Activated T-helper 1 cell treated with anti-CD3 and anti-CD28 coated beads, Interleukin-2, amount 50 U/mL, for 16 hours (primary cell): ENCODE measurements at places on chromosomes 12 and 14.

GRCh38 chr12:7162691-7163114 is 26.8 kb upstream of the PEX5 start:
- no peak for DNase-seq

GRCh38 chr12:124397807-124398577 is 103.1 kb downstream of the RFLNA start:
- DNase-seq, result no peak

- DNase-seq, result no peak
These were observed 7.5 kb downstream of the ITPR2 start for GRCh38 chr12:26825459-26826016.

DNA sequence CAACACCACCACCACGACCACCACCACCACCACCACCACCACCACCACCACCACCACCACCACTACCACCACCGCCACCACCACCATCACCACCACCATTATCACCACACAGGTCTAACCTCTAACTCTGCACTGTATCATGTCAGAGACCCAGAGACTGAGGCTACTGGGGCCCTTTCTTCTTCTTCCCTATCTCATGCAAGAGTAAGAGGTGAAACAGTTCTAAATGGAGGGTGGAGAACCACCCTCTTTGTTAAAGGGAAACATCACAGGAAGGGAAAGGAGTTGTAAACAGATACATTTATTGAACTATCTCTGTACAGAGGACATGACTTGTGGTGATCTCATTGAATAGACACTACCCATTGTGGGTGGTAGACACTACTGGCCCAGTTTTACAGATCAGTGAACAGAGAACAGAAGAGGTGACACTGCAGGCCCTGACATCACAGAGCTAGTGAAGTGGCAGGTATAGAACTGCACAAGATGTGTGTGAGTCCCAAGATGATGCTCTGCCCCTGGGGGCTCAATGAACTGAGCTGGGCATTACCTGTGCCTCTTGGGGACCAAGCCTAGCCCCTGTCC is 91.6 kb downstream of the FOXN3 start:
- DNase-seq, result no peak

- DNase-seq, result no peak
These were observed 50.7 kb downstream of the ACSM4 start for GRCh38 chr12:7354529-7354928.

GRCh38 chr14:34078117-34078743 is 127.4 kb upstream of the EGLN3 start:
- no peak for DNase-seq

- DNase-seq, result no peak
These were observed 110.7 kb downstream of the SLC25A21 start for GRCh38 chr14:37061697-37062096.

DNA sequence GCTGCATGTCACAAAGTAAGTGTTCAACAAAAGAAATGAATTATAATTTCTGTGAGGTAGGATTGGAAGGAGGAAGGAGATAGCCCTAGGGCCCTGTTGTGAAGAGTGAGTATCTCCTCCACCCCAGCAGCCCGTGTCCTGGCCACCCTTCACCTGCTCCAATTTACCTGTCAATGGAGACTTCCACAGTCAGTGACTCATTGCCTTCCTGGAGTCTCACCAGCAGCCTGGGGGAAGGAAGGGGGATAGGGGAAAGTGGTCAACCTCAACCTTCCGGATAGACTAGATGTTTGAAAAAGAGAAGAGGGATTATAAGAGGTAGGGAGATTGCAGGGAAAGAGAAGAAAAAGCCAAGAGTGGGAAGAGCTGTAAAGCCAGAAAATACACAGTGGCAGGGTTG is 9.2 kb downstream of the STAT2 start:
- no peak for DNase-seq

DNA sequence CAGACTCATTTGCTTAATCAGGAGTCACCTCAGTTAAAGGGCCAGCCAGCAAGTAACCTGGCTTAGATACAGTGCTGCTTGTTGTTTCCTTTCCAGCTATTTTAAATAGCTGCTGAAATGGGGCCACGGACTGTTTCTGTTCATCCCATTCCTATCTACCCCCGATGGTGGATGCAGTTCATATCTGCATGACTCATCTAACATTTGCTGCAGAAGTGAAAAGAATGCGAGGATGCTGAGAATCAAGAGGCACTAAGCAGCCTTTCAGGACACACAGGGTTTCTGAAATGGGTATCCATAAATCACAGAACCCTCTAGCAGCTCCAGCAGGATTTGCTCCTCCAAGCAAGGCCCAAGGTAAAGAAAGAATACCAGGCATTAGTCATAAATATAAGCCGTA is 60.2 kb upstream of the RTRAF start:
- DNase-seq, result no peak

GRCh38 chr14:92415969-92416368 is 93.0 kb downstream of the SLC24A4 start:
- DNase-seq, result no peak

- no peak for DNase-seq
These were observed 1.3 kb upstream of the LRTM2 start for GRCh38 chr12:1819050-1819449.

DNA sequence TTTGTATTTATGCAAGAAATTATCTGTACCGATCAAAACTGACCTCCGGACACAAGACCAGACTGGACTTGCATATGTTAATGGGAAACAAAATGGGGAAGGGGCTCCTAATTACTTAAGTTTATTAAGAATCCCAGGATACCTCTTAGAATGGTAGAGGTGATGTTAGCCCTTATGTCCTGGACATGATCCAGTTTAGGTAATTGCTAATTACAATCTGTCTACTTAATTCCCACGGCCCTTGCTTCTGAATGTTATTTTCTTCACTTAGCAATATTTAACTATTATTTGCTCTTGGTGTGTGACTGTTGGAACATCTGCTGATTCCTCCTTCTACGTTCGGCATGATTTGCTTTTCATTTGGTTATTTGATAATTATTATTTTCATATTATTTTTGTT is 644.0 kb downstream of the DIO2 start:
- no peak for DNase-seq

DNA sequence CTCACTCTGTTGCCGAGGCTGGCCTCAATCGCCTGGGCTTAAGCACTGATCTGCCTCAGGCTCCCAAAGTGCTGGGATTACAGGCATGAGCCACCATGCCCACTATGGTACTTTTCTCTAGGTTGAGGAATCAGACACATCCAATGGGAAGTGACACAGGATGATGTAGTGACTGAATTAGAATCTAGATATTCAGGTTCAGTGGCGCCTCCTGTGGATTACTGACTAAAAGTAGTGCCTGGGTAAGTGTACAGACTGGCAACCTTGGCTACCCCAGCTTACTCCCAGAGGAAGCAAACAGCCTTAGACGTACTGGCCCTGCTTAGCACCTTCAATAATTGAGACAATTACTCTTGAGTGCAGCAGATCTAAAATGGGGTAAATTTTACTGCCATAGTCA is 22.8 kb downstream of the GALNT8 start:
- DNase-seq, result no peak

- no peak for DNase-seq
These were observed 131.3 kb upstream of the HIF1A start for GRCh38 chr14:61563880-61564617.

DNA sequence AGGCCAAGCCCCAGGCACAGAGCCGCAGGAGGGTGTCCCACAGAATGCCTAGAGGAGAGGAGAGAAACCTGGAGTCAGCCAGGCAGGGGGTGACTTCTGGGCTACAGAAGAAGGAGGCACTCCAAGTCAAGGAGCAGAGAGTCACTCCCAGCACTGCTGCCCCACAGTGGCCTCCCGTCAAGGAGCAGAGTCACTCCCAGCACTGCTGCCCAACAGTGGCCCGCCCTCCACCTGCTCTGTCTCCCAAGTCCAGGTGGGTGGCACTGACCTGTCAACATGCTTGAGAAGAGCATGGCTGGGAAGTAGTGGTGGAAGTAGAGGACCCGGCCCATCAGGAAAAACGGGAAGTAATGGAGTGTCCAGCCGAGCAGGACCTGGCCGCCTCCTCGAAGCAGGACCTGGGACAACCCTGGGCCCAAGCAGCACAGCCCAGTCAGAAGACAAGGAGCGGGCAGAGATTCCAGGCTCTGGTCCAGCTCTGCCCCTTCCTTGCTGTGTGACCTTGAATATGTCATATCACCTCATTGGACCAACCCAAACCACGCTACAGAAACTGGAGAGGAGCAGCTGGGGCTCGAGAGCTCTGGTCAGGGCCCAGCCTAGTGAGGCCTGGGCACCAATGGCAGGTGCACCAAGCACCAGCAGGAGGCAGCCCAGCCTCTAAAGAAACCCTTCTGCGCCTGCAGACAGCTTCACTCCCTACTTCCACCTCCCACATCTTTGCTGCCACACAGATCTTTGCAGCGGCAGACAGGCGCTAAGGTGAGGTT is 7.6 kb upstream of the NGB start:
- no peak for DNase-seq

GRCh38 chr12:94863321-94864035 is 140.0 kb downstream of the NDUFA12 start:
- DNase-seq, result no peak

DNA sequence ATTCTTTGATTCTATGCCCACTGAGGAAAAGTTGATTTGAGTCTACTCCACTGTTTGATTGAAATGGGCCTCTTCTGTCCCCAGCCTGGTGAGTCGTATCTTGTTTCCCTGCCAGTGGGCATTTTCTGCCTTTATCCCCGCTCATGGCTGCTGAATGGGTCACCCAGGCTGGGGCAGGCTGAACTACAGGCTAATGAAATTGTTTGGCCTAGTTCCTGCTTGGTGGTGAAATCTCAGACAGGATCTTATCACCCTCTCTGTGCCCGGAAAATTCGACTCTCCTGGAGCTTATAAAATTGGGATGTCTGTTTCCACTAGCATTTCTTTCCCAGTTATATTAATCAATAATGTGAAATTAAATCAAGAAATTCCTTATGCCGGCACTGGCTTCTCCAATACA is 65.0 kb downstream of the CHST11 start:
- DNase-seq, result no peak

DNA sequence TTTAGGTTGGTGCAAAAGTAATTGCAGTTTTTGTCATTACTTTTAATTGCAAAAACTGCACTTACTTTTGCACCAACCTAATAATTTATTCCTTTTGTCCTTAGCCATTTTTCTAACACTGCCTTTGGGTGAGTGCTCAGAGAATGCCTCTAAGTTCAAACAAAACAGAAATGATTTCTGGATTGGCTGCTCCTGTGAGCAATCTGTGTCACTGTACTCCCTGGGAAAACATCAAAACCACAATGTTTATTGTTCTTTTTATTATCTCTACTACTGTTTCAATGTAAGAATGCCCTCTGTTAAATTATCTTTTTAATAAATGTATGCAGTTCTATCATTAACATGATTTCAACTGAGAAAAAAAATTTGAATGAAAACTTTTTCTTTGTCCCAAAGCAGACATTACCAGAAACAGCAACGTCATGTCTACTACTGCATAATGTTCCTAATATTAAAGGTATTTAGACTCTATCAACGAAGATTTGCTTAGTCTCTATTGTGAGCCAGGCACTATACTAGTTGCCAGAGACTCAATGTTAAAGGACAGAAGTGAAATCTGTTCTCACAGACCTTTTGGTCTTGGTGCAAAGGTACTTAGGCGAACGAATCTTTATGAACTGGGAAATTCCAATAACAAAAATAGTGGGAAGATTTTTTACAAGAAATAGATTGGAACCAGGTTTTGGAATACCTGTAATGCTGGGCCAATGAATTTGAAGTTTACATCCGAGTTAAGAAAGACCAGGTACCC is 6.2 kb downstream of the SLC41A2 start:
- DNase-seq, result no peak

DNA sequence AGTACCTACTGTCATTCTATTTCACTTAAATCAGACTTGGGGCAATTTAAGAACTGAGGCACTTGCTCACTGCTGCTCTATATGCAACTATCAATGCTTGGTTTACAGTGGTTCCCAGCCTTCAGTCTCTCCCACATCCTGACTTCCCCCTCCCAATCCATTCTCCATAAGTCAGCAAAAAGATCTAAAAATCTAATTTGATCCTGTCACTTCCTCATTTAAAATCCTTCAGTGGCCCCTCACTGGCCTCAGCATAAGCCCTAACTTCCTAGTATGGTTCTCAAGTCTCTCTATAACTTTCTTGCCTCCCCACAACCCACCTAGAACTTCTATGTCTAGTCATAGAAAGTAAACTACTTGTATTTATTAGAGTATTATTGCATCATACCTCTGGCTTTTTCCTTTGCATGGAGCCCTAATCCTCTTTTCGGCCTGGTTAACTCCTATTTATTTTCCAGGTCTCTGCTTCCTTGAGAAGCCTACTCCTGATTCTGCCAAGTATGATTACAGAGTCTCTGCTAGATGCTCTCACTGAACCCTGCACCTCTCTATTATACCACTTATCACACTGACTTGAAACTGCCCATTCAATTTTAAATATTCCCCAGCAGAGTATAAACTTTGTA is 130.6 kb downstream of the RALGAPA1 start:
- no peak for DNase-seq

GRCh38 chr14:103230021-103230420 is 104.0 kb upstream of the EIF5 start:
- DNase-seq, result no peak

GRCh38 chr14:74401504-74402241 is 24.3 kb downstream of the SYNDIG1L start:
- peak; percentile 16 for DNase-seq

DNA sequence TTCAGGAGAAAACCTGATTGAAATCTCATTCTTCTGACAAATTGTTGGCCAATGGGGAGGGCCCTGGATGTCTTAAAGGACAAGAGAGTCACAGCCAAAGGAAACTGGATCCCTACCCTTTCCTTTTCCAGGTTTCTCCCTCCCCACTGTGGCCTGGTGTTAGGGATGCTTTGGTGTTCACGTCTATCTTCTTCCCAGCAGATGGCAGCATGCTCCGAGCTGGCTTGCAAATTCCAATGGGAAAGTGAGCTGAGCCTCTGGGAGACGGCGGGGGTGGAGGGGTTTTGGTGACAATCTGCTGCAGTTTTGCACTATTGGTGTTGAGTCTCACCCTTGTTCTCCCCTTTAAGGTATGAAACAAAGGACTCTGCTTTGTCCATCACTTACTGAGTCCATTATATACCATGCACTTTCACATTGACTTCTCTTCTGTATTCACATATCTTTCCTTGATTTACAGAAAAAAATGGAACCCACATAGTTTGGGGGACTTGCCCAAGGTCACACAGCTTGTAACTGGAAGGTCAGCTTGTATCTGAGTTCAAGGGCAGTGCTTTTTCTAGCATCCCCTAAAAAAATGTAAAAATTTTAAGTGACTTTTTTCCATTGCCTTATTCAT is 39.3 kb downstream of the CCDC177 start:
- DNase-seq, result no peak
